ENCODE measurements at places on chromosomes 11 and 22.

- no peaks in the 10 kb centered on the region for H3K27me3 ChIP-seq
- H3K36me3 ChIP-seq: no peaks in the 10 kb centered on the region
- H3K4me3 ChIP-seq: no peak overlapping the region
- H3K4me1 ChIP-seq: no peaks in the 10 kb centered on the region
Measured at GRCh38 chr11:96260067-96260511, 82.9 kb downstream of the MAML2 start.

GRCh38 chr22:38088629-38089473 is 4.9 kb upstream of the SLC16A8 start:
- no peak overlapping the region for H3K4me3 ChIP-seq
- H3K4me1 ChIP-seq: peaks cover 22% of the 10 kb centered on the region
- peaks cover 9% of the 10 kb centered on the region for H3K27me3 ChIP-seq
- no peak overlapping the region for H3K27ac ChIP-seq

GRCh38 chr11:88169881-88170280 is 5.4 kb downstream of the RAB38 start:
- H3K4me3 ChIP-seq: no peak overlapping the region
- H3K4me1 ChIP-seq: no peaks in the 10 kb centered on the region
- peaks cover 4% of the 10 kb centered on the region for H3K27me3 ChIP-seq
- no peak for DNase-seq

GRCh38 chr11:82384308-82384707 is 349.4 kb downstream of the FAM181B start:
- no peak overlapping the region for H3K4me3 ChIP-seq
- no peaks in the 10 kb centered on the region for H3K36me3 ChIP-seq
- no peaks in the 10 kb centered on the region for H3K27me3 ChIP-seq
- no peak overlapping the region for H3K27ac ChIP-seq
- no peaks in the 10 kb centered on the region for H3K4me1 ChIP-seq

DNA sequence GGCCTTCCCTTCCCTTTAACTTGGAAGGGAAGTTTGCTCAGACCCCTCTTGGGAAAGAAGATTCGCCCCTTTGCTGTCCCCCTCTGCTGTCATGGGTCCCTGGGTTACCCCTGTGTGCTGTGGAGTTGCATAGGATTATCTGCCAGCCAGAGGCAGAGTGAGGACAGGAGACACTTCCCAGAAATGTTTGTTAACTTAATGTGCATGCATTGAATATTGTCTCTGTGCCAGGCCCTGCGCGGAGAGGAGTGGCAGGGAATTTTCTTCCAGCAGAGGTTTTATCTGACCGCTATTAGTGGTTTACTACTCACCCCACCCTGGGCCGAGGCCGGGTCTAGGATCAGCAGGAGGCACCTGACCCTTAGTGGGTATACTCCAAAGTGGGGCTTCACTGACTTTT is 894.8 kb downstream of the TBC1D22A start:
- no peaks in the 10 kb centered on the region for H3K36me3 ChIP-seq
- no peak overlapping the region for H3K27ac ChIP-seq
- H3K4me3 ChIP-seq: no peak overlapping the region
- no peaks in the 10 kb centered on the region for H3K4me1 ChIP-seq

DNA sequence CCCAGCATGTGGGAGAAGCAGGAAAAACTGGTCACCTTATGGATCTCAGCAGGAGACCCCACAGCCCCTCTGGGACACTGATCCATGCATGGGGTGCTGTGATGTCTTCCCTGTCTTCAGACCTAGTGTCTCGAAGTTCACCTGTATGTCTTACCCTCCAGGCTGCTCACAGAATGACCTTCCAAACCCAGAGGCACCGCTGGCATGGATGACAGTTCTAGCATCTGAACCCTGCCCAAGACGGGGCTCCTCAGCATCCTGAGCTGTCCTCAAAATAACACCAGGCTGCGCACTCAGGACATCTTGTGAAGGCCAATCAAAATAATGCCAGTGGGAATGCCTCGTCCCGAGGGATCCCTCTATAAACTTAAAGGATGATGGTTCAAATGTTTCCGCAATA is 824.9 kb downstream of the TBC1D22A start:
- DNase-seq: no peak
- no peaks in the 10 kb centered on the region for H3K4me1 ChIP-seq
- no peaks in the 10 kb centered on the region for H3K27me3 ChIP-seq
- no peaks in the 10 kb centered on the region for H3K36me3 ChIP-seq

DNA sequence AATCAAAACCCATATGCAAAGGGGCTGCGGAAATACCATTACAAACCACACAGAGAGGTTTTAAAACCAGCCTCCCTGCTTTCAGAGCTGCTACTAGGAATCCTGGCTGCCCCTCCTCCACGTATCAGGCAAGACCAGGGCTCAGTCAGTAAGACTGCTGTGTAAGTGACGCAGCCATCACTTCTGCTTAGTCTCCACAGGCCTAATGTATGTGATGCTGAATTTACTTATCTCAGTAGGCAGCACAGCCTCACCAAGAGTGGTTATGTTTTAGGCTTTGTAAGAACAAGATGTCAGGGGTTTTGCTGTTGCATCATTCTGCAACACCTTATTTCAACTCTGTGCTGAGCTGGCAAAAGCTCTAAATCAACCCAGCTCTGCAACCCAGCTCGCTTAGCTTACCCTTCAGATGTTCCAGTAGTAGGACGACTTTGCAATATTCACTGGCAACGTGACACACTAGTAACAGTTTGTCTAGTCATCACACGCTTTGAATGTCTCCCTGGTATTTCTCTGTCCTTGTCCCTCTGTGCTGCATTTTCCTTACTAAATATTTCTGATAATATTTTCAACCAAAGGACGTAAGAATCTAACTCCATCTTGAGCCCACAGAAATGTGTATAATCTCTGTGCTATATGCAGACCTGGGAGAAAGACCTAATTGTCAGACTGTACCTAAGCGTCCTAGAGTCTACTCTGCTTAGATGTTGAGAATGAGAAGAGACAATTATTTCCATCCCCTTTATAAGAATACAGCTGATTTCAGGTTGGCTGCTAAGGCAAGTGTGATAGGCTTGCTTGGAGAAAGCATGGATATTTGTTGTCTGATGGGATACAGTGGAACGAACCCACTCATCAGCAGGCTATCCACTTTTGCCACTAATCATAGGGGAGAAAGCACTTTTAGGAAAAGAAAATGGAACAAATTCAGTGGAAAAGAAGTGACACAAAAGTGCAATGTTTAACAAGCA is 72.2 kb downstream of the LARGE2 start:
- peaks cover 48% of the 10 kb centered on the region for H3K4me1 ChIP-seq
- no peaks in the 10 kb centered on the region for H3K27me3 ChIP-seq
- H3K27ac ChIP-seq: peak overlapping the region; percentile 60
- H3K4me3 ChIP-seq: no peak overlapping the region

- no peaks in the 10 kb centered on the region for H3K36me3 ChIP-seq
- H3K4me3 ChIP-seq: no peak overlapping the region
- H3K4me1 ChIP-seq: peaks cover 20% of the 10 kb centered on the region
- DNase-seq: peak; percentile 71
- no peak overlapping the region for H3K27ac ChIP-seq
Measured at GRCh38 chr11:17354601-17354991, 3.0 kb downstream of the NCR3LG1 start.

- no peak overlapping the region for H3K4me3 ChIP-seq
- no peak overlapping the region for H3K27ac ChIP-seq
- no peaks in the 10 kb centered on the region for H3K27me3 ChIP-seq
Measured at GRCh38 chr22:35930933-35931332, 97.7 kb downstream of the RBFOX2 start.

DNA sequence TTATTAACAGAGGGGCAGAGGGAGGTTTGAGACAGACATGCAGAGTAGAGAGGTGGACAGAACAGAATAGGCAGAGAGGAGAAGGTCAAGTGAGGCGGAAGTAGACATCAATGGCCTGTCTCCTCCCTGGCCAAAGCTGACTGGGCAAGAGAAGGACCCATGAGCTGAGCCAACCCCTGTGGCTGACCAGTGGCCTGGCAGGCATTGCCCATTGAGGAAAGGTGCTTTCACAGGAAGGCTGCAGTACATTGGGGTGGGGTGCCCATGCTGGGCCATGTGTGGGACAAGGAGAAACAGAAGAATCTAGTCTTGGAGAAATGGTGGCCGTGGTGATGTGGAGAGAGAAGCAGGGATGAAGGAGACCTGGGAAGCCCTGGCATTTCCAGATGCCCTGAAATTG is 76.0 kb downstream of the MYEOV start:
- DNase-seq: no peak
- H3K4me1 ChIP-seq: no peaks in the 10 kb centered on the region
- H3K36me3 ChIP-seq: no peaks in the 10 kb centered on the region
- H3K27ac ChIP-seq: no peak overlapping the region

- peaks cover 18% of the 10 kb centered on the region for H3K27me3 ChIP-seq
- H3K4me1 ChIP-seq: peaks cover 6% of the 10 kb centered on the region
- H3K27ac ChIP-seq: no peak overlapping the region
- DNase-seq: peak; percentile 36
- no peaks in the 10 kb centered on the region for H3K36me3 ChIP-seq
Measured at GRCh38 chr22:39144101-39144767, 8.2 kb downstream of the CBX7 start.

DNA sequence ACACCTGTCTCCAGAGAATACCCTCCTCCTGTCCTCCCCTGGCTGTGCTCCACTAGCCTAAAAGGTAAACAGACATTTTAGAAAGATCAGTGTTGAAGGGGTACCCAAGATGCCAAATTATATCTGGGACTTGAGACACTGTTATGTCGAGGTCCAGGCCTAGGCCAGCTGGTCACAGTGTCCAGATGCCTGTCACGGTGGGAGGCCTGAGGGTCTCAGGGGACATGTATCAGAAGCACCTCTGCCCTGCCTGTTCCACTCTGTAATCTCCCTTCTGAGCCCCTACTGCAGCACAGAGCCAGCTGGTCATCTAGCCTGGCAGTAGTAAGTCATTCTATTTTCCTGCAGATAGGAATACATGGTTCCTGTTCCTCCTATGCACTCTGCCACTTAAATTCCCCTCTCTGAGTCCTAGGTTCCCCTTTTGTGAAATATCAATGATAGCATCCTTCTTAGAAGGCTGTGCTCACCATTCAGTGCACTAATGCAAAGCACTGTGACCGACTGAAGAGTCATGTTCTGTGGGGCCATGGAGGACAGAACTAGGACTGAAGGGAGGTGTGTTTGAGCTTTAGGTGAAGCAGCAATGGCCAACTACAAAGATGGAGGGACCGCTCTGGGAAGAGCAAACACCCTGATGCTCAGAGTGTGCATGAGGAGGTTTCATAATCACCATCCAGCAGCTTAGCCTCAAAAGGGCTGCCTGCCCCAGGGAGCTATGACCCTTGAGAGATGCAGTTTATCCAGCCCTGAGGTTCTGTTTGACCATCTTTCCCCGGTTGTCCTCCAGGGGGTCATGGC is 44.8 kb upstream of the TUB start:
- H3K27me3 ChIP-seq: peaks cover 9% of the 10 kb centered on the region
- H3K27ac ChIP-seq: no peak overlapping the region
- no peak for DNase-seq

DNA sequence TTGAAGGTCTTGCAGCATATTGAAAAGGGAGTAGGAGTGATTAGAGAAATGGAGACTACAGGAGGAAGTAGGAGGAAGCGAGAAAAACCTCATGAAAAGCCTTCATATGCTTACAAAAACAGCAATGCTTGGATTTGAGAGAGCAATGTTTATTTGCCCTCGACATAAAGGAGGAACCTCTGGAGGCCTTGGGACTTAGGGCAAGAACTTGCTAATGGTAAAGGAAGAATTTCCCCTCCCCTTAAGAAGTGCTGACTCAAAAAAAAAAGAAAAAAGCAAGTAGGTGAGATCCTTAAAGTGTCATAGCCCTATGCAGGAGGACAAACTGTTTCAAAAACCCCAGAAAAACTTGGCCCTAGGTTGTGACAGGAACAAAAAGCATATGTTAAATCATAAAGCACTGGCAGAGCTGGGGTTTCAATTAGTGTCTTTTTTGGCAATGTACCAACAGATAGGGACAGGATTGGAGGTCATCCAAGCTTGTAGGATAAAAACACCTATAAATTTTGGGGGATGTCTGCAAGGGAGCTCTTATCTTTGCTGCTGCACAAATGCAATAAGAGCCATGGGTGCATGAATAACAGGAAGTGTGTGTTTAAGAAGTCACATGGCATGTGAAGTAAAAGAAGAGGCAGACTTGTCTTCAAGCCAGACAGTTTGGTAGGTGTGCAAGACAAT is 4.9 kb downstream of the GLYAT start:
- no peaks in the 10 kb centered on the region for H3K4me1 ChIP-seq
- no peak overlapping the region for H3K4me3 ChIP-seq
- H3K27me3 ChIP-seq: no peaks in the 10 kb centered on the region
- H3K36me3 ChIP-seq: no peaks in the 10 kb centered on the region
- DNase-seq: no peak

GRCh38 chr22:35641494-35642120 is 6.6 kb upstream of the APOL6 start:
- no peaks in the 10 kb centered on the region for H3K36me3 ChIP-seq
- peaks cover 23% of the 10 kb centered on the region for H3K4me1 ChIP-seq
- H3K27me3 ChIP-seq: no peaks in the 10 kb centered on the region
- peak; percentile 50 for DNase-seq
- no peak overlapping the region for H3K4me3 ChIP-seq
- H3K27ac ChIP-seq: no peak overlapping the region

DNA sequence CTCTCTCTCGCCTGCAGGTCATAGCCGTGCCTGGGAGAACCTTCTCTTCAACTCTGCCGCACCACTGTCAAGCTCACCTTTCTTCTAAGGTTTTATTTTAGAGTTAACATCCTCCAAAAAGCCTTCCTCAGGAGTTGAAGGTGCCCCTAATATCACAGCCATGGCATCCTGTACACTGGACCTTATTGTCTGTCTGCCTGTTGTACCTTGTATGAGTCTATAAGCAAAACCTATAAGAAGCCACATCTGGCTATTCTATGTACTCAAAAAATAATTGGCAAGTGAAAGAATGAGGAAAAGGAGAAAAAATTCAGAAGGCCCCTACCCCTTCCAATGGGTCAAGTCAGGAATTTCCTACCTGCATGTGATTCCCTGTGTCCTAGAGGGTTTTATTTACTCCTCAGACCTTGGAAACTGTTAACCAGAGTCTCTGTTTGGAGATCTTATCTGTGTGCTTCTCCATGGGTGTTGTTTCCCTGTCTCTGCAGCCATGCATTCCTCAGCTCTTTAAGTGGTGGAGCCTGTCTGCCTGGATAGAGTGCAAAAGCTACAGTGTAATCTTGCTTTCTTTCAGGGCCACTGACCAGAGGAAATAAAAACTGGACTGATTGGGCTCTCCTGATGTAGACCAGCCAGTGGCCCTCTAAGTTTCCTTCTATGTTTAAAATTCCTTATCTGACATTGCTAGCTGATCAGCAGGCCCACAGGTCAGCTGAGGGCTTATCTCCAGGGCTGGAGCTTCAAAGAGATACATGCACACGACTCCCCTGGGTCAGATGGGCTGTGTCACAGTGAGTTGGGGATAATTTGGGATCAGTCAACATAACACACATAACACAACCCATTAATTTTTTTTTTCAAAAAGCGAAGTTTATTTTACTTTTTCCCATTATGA is 37.6 kb upstream of the TMEM135 start:
- peak; percentile 32 for DNase-seq
- no peak overlapping the region for H3K4me3 ChIP-seq
- no peaks in the 10 kb centered on the region for H3K27me3 ChIP-seq
- H3K27ac ChIP-seq: no peak overlapping the region
- H3K4me1 ChIP-seq: peaks cover 4% of the 10 kb centered on the region
- no peaks in the 10 kb centered on the region for H3K36me3 ChIP-seq

GRCh38 chr11:126361400-126361799 is 5.9 kb downstream of the ST3GAL4 start:
- H3K4me1 ChIP-seq: peaks cover 34% of the 10 kb centered on the region
- no peak for DNase-seq
- H3K27ac ChIP-seq: no peak overlapping the region
- no peak overlapping the region for H3K4me3 ChIP-seq
- H3K27me3 ChIP-seq: no peaks in the 10 kb centered on the region
